ENCODE measurements at places on chromosomes 16 and 17.

DNA sequence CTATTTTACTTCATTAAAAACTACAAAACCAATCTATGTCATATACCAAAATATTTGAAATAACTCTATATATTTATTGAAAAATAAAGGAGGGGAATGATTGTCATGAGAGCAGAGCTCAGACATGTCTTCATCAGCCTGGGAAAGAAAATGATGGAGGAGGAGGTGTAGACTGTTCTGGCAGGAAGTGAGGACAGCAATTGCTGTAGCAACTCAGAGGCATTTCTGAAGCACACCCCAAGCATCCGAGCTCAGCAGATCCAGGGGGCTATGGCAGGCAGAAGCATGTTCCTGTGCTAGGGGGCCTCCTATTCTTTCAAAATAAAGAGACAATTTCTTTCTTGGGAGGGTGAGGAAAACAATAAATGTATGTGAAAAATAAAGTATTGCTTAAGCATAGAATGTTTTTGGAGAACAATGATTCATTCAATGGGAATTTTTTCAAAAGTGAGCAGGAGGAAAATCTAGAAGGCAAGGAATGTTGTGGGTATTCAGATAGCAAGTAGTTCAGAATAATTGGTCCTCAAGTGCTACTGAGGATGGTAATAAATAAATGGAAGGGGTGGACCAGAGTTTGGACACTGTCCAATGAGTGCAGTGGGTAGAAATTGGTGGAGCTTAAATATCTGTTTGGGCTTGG is 383.4 kb downstream of the CDH11 start:
- DNase-seq = no peak

GRCh38 chr17:32936186-32936893 is 8.4 kb downstream of the TMEM98 start:
- DNase-seq = no peak

- peak; percentile 46 for DNase-seq
Observed at GRCh38 chr16:11312718-11313492, 31.8 kb upstream of the PRM1 start.

- no peak for DNase-seq
Observed at GRCh38 chr16:31464348-31464769, 5.1 kb downstream of the ARMC5 start.

DNA sequence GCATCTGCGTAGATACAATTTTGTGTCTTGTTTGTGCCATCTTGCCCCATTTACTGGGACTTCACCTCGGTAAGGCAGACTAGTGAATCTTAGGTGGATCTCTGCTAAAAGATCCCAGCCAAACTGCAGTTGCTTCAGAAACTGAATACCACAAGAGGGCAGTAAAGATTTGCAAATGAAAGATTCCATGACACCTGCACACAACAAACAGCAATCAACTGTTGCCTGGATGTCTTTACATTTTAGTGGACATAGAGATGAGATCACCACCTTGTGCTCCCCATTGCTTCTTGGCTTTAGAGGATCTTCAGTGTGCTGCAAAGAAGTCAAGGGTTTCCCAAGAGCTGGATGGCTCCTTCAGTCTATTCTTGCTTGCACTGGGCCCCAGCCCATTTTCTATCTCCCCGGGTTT is 119.2 kb upstream of the CACNG5 start:
- DNase-seq = peak; percentile 89

GRCh38 chr16:55035956-55036355 is 105.3 kb downstream of the IRX5 start:
- no peak for DNase-seq

GRCh38 chr16:53904533-53904932 is 200.6 kb downstream of the FTO start:
- DNase-seq = peak; percentile 24

DNA sequence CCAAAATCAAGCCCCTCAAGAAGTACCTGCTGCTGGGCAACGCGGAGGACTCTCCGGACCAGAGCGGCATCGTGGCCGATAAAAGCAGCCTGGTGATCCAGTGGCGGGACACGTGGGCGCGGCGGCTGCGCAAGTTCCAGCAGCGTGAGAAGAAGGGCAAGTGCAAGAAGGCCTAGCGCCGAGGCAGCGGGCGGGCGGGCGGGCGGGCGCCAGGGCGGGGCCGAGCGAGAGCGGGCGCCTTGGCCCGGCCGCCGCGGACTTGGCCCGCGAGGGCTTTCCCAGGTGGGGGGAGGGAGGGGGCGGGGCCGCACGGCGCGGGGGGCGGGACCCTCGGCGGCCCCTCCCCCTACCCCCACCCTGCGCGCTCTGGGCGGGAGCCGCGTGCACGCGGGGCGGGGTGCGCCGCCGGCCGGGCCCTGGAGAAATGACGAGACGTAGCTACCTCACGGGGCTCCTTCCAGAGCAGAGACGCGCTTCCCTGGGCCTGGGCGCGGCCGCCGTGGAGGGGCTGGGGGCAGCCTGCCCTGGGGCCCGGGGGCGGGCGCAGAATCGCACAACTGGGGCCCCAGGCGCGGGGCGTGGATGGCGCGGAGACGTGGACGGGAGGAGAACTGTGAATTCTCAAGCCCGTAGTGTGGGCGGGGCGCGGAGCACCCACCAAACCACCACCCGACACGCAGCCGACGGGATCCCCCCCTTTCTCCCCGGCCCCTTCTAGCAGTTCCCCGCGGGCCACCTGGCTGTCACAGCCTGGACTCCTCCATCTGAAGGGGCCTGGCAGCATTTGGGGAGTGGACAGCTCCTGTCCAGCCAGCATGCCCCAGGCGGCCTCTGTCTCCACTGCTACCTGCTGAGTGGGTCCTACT is 218.7 kb downstream of the NTN1 start:
- peak; percentile 86 for DNase-seq

DNA sequence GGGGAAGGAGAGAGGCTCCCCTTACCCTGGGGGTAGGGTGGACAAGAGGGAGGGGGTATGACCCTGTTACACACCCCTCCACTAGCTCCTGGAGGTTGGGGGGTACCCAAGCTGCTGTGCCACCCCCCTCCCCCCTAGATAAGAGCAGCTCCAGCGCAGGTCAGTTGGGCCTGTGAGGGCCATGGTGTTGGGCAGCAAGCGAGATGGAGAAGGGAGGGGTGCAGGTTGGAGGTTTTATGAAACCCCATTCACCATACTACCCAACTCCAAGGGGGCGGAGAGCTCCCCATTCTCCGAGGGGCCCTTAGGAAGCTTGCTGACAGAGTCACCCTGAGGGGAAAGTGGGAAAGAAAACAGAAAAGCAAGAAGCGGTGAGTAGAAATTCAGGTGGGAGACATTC is 1.7 kb upstream of the SOX15 start:
- no peak for DNase-seq

DNA sequence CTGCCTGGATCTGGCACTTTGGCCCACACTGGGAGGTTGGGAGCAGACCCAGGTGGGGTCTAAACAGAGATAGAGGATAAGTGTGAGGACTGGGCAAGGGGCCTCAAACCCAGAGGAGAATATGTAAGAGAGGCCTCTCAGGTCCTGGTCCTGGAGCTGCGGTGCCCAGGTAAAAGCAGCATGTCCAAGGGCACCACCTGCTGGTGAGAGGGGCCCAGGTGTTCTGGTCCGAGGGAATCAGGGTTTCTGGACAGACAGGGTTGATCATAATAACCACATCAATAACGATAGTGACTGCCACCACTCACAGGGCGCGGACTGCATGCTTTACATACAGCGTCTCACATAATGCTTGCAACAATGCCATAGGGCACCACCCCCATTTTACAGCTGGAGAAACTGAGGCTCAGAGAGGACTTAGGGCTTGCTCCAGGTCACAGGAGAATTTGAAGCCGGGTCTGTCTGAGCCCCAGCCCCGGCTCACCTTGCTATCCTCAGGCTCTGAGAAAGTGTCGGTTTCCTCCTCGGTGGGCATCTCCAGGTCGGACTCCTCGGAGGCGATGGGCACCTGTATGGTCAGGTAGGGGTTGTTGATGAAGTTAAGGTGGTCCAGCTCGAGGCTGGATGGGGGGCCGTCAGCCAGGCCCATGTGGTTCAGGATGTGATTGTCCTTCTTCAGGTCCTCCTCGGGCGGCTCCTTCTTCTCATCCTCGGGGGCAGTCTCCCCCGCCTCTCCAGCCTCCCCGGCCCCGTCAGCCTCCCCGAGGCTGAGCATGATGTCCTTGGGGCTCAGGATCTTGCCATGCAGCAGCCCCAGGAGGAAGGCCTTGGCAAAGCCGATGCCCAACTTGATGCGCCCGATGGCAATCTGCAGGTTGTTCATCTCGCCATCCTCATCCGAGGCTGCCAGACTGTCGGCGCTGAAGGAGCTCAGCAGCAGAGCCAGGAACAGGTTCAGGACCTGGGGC is 19.1 kb upstream of the CD79B start:
- DNase-seq = peak; percentile 76

GRCh38 chr17:10316801-10317542 is 55.8 kb downstream of the MYH13 start:
- peak; percentile 32 for DNase-seq

DNA sequence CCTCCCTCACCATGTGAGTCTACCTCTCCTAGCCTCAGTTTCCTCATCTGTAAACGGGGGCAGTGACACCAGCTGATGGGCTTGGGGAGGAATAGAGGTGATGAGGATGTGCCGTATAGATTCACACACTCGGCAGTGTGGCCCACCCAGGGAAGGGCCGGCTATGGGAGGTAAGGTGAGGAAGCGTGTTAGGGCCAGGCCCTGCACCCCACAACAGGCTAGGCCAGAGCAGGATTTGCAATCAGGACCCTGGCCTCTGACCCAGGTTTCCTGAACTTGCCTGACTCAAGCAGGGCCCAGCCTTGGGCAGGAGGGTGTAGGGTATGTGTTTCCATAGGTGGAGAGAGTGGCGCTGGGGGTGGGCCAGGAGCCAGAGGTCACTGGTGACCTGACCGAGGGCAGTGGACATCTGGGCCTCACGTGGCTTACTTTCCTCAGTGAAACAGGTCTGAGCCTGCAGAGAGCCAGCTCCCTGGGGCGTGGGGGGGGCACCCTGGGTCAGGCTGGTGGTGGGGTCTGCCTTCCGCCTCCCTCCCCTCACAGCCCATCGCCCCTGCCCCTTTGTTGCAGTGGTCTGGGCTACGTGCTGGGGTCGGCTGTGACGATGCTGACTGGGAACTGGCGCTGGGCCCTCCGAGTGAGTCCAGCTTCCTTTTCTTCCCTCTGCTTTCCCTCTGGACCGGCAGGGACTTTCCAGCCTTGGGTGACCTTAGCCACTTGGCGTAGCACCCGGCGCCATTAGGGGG is 12.8 kb downstream of the SPNS3 start:
- DNase-seq = no peak

DNA sequence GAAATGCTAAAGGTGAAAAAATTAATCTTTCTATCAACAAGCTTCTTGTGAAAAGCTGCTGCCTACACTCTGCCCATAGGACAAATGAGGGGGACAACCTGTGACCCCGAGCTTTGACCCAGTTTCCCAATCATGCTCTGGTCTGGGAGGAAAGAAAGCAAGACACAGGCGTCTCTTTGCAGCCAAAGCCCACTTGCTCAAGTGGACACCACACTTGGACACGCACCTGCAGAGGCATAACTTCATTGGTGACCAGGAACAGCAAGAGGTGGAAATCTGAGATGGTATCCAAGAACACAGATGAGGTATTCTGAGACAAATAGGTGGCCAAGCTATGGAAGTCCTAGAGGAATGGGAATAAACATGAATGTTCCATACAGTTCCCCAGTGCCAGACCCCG is 15.0 kb upstream of the FAAP100 start:
- DNase-seq = peak; percentile 64

- no peak for DNase-seq
Observed at GRCh38 chr17:52148288-52148968, 10.1 kb downstream of the CA10 start.

GRCh38 chr16:28830531-28830930 is 7.7 kb downstream of the ATXN2L start:
- no peak for DNase-seq

DNA sequence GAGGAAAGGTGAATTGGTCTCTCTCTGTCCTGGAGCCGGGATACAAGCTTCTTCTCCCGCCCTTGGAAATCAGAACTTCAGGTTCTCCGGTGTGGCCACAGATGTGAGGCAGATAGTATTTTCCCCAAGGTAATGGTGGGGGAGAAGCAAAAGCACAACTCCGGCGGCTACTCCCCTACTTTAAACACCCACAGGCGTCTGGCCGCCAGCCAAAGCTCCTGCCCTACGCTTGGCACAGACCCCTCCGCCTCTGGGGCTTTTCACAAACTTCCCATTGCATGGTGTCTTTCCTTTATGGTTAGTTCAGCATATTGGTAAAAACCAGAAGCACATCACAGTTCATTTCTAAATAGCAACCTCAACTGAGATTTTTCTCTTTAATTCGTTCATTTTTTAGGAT is 39.4 kb upstream of the B4GALNT2 start:
- DNase-seq = no peak

DNA sequence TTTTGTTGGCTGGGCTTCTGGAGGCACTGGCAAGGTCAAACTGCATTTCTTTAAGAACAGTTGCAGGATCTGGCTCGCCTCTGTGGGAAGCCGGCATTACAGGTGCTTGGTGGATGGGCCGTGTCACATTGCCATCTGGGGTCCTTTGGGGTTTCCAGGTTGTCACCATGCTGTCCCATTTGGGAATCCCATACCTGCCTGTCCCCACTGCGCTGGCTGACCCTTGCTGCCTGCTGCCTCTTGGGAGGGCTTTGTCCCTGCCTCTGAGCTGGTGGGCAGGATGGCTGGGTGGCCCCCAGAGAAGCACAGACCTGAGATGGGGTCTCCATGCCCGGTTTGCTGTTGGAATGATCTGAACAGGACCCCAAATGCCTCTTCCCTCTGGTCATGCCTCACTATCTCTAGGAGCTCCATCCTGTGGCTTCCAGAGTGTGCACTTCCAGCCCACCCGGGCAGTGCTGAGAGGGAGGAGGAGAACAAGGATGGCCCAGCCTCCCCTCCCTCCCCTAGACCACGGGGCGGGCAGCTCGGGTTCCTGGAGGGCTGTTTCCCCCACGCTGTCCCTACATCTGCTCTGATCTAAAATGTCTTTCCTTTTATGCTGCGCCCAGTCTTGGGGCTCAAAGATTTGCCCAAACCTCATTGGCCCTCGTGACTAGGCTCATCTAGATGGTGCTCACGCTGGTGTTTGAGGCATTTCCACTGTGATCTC is 28.0 kb downstream of the OR1D5 start:
- no peak for DNase-seq

DNA sequence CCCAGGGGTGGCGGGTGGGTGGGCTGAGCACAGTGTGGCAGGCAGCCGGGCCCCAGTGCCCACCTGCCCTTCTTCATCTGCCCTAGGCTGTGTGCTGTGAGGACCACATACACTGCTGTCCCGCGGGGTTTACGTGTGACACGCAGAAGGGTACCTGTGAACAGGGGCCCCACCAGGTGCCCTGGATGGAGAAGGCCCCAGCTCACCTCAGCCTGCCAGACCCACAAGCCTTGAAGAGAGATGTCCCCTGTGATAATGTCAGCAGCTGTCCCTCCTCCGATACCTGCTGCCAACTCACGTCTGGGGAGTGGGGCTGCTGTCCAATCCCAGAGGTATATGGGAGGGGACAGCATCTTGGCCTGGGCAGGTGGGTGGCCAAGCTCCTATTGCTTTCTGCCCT is 6.4 kb downstream of the GRN start:
- no peak for DNase-seq
